ENCODE measurements at places on chromosomes 7 and 10.
A peak's percentile ranks its signal among the peaks of the same experiment; 100 is the strongest.

GRCh38 chr10:119313024-119313423 is 105.7 kb downstream of the GRK5 start:
- DNase-seq: no peak

- DNase-seq: no peak
Observed at GRCh38 chr10:69749178-69750010, 52.3 kb upstream of the COL13A1 start.

DNA sequence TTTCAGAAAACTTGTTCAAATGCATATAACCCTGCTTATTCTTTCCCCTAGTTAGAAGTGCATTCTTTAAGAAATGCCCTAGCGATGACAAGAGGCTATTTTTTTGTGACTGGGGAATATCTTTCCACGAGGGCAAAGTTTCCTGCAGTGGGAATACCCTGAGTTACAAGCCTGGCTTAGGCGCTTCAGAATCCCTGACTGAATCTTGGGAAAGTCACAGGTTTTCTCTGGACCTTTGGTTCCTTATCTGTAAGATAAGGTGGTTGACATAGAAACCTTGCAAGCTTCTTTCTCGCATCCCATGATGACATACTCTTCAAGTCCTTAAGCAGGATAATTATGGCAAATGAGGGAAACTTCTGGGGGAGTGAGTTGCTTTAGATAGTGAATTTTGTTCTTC is 80.5 kb upstream of the FZD8 start:
- DNase-seq: no peak

- no peak for DNase-seq
Observed at GRCh38 chr7:73809467-73809951, 21.3 kb upstream of the CLDN4 start.

- DNase-seq: no peak
Observed at GRCh38 chr7:133947458-133948254, 179.5 kb upstream of the LRGUK start.

DNA sequence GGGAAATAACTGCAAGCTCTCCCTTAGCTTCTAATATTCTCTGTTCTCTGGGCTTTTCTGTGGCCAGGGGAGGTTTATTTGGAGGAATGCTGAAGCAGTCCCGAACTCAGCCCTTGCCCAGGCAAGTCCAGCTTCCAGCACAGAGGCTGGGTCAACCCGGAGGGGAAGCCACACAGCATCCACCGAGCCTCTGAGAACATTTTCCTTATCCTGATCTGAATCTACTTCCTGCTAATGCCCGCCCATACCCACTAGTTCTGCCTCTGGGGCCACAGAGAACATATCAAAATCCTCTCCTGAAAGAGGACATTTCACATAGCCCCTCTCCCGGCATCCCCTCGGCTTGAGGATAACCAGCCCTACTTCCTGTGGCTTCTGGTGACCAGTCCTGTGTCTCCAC is 31.1 kb downstream of the SH3PXD2A start:
- DNase-seq: no peak

- DNase-seq: no peak
Observed at GRCh38 chr10:69994262-69994661, 58.4 kb upstream of the MACROH2A2 start.

DNA sequence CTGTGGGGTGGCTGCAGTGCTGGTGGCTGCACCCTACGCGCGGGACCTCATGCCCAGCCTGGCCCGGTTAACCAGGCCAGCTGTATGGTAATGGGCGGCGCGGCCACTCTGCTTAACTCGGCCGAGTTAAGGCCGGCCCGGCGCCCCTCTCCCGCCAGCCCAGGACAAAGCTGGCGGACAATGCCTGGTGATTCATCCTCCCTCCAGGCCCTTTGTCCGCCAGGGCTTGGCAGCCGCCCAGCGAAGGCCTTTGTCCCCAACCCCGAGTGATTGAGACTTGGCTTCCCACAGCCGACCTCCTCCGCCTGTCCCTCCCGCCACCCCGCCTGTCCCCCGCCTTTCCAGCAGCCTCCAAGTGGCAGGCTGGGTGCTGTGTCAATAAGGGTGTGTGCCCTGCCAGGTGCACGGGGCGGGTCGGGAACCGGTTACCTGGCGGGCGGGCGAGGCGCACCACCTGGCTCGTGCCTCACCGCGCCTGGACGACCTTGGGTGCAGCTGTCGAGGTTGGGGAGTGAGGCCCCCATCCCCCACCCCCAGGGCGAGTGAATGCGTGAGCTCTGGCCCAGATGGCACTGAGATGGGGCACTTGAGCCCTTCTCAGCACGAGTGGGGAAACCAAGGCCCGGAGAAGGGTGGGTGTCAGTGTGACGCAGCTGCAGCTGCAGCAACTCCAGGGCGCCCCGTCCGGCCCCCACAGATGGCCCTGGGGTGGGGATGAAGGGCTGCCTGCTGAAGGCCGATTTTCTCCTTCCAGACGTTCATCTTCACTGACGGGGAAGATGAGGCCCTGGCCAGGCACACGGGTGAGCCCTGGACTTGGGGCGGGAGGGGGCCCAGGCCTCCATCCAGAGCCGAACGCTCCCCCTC is 4.6 kb downstream of the LFNG start:
- no peak for DNase-seq

- DNase-seq: no peak
Observed at GRCh38 chr10:11299125-11299524, 281.5 kb downstream of the CELF2 start.

- DNase-seq: no peak
Observed at GRCh38 chr7:23811540-23811939, 101.5 kb downstream of the STK31 start.

DNA sequence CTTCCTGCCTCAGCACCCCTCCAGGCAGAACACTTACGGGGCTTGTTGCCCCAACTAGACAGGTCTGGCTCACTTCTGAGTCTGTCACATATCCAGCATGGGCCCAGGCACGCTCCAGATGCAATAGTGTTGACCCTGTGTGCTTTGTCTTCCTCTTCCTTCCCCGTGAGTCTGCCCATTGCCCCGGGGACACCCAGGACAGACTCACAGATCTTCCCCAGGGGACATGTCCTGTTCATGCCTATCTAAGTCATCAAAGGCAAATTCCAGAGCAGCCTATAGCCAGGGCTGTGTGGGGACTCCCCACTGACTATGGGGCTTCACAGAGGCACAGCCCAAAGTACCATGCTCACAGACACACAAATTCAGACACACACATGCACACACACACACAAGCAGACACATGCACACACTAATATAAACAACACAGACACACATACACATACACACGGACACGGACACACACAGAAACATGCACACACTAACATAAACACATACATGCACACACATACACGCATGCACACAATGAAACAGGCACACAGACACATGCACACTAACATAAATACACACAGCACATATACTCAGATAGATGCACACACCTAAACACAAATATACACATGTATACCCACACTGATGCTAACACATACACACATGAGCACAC is 175.8 kb downstream of the KCNMA1 start:
- DNase-seq: no peak

GRCh38 chr7:69203871-69204270 is 394.4 kb upstream of the AUTS2 start:
- DNase-seq: no peak

DNA sequence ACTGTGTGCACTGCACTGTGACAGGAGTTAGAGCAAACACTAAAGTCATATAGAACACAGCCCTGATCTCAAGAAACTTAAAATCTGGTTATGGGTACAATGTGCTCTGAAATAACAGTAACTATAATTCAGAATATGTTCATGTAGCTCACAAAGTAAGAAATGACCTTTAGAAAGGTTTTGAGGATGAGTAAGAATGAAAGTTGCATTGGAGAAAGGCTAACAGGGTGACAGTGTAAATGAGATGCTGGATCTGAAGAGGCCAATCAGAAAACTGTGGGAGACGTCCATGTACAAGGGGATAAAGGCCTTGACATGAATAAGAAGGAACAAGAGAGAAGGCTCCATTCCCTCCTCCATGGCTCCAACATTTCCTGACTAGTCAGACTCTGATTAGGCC is 124.7 kb downstream of the GRM3 start:
- no peak for DNase-seq

DNA sequence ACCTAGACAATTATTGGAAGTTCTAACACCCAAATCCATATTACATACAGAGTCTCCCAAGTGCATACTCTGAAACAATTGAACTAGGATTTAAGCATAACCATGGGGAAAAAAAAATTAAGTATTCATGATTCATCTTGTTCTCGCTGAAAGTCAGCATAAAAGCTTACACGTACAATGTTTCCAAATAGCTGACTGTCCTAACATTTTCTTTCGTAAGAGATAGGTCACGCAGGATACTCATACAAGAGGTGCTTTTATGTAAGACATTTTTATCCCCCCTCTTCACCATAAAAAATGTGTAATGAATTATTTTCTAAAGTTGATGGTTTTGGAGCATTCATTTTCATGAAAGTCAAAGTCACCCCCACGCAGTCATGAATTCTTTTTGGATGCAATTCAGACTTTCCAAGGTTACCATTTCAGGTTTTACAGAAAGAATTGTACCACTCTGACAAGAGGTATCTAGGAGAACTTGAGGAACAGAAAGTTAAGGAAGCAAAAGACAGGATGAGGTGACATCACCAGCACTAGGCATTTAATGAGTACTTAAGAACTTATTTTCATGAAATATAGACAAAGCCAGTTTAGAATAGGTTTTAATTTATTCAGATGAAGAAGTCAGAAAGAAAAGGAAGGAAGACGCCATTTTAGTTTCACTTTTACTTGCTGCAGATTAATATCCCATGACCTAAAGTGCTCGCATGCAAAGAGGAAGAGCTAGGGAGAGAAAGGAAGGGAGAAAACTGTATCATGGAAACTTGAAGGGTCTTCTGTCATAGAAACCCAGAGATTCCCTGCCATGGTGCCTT is 55.8 kb downstream of the TMEM26 start:
- DNase-seq: no peak

- peak; percentile 14 for DNase-seq
Observed at GRCh38 chr7:16646472-16647072, 591 bp downstream of the BZW2 start.

DNA sequence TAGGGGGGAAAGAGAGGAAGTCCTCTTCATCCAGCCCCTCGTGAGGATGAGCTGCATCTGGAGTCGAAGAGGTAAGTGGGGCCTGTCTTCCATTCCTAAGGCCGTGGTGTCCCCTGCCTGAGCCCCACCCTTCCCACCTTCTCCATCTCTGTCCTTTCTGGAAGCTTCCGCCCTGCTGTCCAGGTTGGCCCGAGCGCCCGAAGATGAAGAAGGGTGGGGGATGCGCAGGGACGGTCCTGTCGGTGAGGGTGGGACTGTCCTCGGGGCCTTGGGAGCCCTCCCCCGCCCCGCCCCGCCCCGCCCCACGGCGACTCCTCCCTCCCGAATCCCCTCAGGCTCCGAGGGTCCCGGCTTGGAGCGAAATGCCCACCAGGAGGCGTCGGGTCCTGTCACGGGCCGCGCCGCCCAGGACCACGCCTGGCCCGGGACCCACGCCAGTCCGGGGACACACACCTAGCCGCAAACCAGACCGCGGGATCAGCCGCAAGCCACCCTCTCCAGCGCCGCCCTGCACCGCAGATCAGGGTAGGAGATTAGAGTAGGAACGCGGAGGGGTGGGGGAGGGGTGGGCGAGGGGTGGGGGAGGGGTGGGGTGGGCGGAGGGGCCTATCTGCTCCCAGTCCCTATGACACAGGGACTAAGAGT is 15.3 kb downstream of the GPRIN2 start:
- no peak for DNase-seq

GRCh38 chr10:4051011-4051640 is 266.1 kb upstream of the KLF6 start:
- DNase-seq: no peak

- no peak for DNase-seq
Observed at GRCh38 chr10:24206926-24207325, 2.0 kb upstream of the KIAA1217 start.

GRCh38 chr10:91006001-91006751 is 85.3 kb upstream of the ANKRD1 start:
- DNase-seq: peak; percentile 52

DNA sequence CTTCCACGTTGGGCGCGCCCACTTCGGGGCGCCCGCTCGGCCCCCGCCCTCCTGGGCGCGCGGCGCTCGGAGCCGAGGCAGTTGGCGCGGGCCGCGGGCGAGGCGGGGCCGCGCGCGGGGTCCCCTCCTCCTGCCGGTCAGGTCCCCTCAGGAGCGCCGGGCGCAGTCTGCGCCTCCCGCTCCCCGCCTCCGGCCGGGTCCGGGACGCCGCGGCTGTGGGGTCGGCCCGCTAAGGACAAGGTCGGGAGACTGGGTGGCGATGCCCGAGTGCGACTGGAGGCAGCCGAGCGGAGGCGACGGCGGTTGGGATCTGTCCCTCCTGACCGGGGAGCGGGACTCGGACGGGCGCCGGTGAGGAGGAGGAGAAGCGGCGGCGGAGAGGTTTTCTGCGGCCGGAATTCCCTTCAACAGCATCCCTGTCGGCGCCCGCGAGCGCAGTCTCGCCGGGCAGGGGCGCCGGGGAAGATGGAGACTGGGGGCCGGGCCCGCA is at the start of gene ATRNL1:
Gene ATRNL1, plus strand, starts transcription at position 80 of the 490 bp plus-strand sequence. Its CDS starts 386 bp downstream, at position 466.
- DNase-seq: no peak

- no peak for DNase-seq
Observed at GRCh38 chr7:151682831-151683614, 163.3 kb upstream of the RHEB start.

DNA sequence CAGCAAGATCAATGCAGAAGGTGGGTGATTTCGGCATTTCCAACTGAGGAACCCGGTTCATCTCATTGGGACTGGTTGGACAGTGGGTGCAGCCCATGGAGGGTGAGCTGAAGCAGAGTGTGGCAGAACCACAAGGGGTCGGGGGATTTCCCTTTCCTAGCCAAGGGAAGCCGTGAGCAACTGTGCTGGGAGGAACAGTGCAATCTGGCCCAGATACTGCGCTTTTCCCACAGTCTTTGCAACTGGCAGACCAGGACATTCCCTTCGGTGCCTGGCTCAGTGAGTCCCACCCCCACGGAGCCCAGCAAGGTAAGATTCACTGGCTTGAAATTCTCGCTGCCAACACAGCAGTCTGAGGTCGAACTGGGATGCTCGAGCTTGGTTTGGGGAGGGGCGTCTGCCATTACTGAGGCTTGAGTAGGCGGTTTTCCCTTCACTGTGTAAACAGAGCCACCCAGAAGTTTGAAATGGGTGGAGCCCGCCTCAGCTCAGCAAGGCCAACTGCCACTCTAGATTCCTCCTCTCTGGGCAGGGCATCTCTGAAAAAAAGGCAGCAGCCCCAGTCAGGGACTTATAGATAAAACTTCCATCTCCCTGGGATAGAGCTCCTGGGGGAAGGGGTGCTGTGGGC is 58.6 kb upstream of the SLC26A5 start:
- no peak for DNase-seq

GRCh38 chr10:85614981-85615380 is 751.6 kb downstream of the GRID1 start:
- no peak for DNase-seq
